ENCODE measurements at places on chromosomes 1 and 21.

GRCh38 chr1:170624146-170624545 is 39.8 kb upstream of the PRRX1 start:
- DNase-seq: no peak

- no peak for DNase-seq
Observed at GRCh38 chr1:82463951-82464350, 663.2 kb downstream of the ADGRL2 start.

DNA sequence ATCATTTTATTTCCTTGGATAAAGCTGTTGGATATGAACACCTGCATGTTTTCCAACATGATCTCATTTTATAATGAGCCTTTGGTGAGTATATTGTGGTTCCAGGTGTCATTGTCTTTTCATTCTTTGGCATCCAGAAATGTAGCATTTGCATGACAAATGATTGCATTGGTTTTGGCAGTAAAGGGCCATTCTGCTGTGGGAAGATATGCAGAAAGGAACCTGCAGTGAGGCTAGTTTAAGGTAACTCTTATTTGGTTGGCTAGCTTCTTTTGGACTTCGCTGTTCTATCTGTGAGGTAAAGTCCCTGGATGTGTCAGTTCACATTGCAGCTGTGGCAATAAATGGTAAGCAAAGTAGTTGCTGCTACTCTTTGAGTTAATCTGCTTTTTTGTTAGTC is 343.0 kb downstream of the AMY1C start:
- DNase-seq: no peak

DNA sequence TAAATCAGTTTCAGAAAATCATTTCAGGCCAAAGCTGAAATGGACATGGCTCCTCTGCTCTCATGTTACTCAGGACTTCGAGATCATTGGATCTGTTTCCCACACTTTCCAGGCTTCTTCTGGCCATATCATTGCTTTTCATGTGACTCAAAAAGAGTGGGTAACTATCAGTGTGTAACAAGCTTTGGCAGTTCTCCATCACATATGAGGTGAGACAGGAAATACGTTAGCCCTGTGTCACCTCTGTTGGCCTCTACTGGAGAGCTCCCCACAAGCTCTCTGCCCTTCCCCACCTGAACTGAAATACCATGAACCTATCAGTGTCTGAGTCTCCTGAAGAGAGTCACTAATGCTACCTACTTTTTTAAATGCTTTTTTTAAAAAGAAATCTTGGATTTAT is 128.2 kb downstream of the LBR start:
- DNase-seq: no peak

- no peak for DNase-seq
Observed at GRCh38 chr1:87045761-87046304, 131.4 kb downstream of the HS2ST1 start.

DNA sequence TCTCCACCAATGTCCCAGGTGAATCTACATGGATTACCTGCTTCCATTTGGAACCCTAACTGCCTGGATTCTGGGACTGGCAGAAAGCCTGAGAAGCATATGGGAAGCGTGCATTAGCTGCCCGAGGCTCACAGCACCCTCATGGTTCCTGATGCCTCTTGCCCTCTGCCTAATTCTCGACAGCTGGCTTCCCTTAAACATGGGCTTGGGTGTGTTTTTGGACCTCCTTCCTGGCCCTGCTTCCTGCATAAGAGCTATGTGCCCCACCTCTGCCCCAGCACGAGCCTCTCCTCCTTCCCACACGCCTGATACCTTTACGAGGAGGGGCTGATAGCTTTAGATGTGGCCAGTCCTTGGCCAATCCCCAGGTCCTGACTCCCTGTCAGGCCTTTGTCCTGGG is 152.4 kb upstream of the HMGB4 start:
- DNase-seq: no peak

DNA sequence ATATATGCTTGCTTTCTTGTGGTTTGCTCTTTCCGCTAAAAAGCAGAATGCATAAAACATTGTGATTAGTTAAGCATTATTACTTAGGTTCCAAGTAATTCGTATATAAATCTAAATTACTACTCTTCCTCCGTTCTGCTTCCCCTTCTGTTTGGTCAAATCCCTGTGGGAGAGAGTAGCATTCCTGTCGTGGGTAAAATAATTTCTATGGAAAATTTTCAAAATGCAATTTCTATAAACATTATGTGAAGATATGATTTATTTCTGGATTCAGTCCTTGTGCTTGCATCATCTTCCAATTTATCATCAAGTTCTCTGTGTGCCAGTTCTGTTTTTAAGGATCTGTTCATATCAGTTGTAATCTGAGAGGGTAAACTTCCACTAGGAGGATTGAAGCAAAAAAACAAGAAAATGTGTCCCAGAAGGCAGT is 7.2 kb upstream of the WARS2 start:
- no peak for DNase-seq

DNA sequence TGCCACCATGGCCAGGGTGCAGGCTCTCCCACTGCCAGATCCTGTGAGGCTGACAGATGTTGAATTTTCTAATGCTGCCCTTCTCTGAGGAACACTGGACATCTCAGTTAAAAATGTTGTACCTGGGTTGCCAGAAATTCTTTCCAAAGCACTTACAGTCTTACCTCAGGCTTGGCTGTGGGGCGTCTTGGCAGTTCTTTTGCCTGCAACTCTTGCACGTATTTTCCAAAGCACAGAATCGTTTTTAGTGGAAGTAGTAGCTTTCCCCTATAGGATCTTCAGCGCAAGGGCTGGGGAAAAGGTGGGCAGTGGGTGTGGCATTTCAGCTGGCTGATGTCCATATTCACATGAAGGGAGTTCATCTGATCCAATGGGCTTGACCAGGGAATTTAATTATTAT is 53.9 kb downstream of the EDN2 start:
- no peak for DNase-seq

DNA sequence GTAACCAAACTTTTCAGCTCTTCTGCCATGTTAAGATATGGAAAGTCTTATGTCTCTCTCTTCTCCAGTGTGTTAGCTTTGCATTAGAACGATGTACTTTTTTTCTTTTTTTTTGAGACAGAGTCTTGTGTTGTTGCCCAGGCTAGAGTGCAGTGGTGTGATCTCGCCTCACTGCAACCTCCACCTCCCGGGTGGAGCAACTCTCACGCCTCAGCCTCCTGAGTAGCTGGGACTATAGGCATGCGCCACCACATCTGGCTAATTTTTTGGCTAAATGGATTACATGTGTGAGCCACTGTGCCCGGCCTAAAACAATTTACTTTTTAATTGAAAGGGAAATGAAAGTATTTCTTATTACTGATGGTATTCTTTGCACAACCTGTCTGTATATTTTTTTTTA is 35.8 kb downstream of the SPEN start:
- no peak for DNase-seq

- no peak for DNase-seq
Observed at GRCh38 chr1:75764057-75764655, 21.9 kb upstream of the RABGGTB start.

GRCh38 chr1:179195376-179195775 is 34.1 kb downstream of the ABL2 start:
- DNase-seq: no peak

- no peak for DNase-seq
Observed at GRCh38 chr1:228968891-228969606, 233.8 kb downstream of the RHOU start.
